ENCODE measurements at places on chromosomes 5 and 9.

DNA sequence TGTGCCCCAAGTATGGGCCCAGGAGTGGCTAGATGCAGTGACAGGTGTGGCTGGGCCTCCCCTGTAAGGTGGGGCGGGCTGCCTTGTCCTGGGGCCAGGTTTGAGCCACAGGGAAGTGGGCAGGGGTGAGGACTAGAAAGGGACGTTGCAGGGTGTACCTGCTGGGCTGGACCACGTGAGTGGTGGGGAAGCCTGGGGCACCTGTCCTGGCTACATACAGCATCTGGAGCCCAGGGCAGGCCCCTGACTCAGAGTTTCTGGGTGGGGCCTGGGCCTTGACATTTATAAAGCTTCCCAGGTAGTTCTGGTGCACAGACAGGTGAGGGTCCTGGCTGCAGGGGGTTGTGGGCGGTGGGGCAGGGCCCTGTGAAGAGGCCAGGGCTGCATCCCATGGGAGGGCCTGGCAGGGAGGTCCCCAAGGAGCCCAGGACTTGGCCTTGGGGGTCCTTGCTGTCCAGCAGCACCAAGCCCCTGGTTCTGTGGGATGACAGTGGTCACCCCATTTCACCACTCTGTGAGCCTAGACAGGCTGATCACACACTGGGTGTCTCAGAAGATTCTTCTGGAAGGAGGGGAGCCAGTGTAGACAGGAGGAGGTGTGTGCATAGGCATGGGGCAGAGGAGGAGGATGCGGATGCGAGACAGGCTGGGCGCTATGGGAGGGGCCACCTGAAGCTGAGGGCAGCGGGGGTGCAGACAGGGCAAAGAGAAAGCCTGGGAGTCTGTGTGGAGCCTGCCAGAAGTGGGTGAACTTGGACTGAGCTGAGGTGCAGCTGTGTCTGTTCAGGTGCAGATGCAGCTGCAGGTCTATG is 94.0 kb downstream of the PHF2 start:
- DNase-seq = no peak

GRCh38 chr5:53378590-53379247 is 101.7 kb upstream of the FST start:
- DNase-seq = no peak

GRCh38 chr5:57724836-57725235 is 242.2 kb upstream of the ACTBL2 start:
- peak; percentile 6 for DNase-seq

DNA sequence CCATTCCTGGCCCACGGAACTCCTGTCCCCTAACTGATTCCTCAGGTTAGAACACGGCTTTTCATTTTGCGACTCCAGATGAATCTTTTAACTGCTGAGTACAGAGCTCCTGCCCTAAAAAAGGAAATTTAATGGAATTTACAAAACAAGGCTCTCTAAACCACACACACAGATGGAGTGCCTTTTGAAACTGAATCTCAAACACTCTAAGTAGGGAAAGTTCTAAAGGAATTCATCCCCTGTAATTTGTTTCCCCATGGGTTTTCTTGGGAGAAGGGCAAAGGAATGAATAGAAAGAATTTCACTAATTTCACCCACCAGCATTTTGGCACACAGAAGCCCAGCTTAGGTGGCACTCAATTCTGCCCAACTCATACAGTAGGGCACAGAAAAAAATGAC is 106.5 kb downstream of the THBS4 start:
- peak; percentile 35 for DNase-seq

- DNase-seq = no peak
Measured at GRCh38 chr5:15009420-15009819, 137.8 kb upstream of the ANKH start.
